ENCODE measurements at places on chromosomes 1 and 21. TPM values are rescaled to one million over a fixed set of nuclear protein-coding genes. Genes with fewer than 3 reads are reported as not detected.
A peak's percentile ranks its signal among the peaks of the same experiment; 100 is the strongest.

The KRTAP10-12 gene
- not detected for total RNA-seq

- peak; percentile 29 for DNase-seq
Measured at GRCh38 chr1:3714814-3715213, 37.4 kb upstream of the CCDC27 start.

The ZSCAN20 gene
- total RNA-seq = 5.8 TPM

The PDE9A gene
- 5.7 TPM for total RNA-seq

GRCh38 chr1:186435336-186435735 lies 25.6 kb downstream of the PDC start:
- DNase-seq = no peak

The TMEM81 gene
- total RNA-seq = 2.4 TPM

DNA sequence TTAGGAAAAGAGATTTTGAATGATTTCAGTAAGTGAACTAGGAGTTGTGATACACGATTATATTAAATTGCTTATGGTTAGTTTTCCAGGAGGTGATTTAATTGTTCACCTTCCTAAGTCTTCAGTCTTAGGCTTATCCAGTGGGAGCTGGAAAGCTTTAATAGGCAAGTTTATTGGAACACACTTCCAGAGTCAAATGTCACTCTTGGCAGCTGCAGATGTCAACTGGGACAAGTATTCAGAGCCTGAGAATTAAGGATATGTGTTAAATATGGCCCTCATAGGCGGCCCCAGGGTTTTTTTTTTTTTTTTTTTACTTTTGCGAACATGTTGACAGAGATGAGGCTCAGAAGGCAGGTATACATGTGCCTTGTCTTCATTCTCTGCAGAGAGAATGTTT lies 29.2 kb downstream of the UCK2 start:
- DNase-seq = no peak

GRCh38 chr1:51708911-51709760 lies 92.2 kb downstream of the OSBPL9 start:
- no peak for DNase-seq

The PAQR6 gene
- 2.0 TPM for total RNA-seq

DNA sequence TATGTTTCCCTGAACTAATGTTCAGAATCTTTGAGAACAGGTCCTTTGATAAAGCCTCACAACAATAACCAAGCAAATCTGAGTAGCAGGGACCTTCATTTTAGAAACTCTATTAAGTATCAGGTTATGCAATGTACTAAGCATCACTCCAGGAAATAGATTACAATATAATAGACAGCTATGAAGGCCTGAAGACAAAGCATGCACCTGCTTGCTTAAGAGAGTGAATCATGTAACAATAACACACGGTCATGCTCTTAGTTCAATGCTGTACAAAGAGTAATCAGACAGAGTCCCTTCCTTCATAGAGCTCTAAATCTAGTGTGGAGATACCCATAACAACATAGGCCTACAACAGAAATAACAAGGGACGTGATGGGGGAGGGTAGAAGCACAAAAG lies 8.1 kb upstream of the CMPK1 start:
- no peak for DNase-seq

The FAM151A gene
- 1.3 TPM for total RNA-seq

DNA sequence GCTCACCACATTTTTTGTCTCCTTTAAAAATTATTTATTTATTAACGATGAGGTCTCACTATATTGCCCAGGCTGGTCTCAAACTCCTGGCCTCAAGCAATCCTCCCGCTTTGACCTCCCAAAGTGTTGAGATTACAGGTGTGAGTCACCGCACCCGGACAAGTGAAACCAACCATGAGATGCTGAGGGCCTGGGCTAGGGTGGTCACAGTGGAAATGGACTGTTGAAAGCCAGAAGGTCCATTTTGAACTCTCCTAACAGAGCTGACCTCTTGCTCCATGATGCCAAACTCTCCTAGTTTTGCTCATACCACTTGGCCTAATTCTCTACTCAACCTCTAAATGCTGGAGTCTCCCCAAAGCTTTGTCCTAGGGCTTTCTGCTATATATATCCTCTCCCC lies 109.1 kb downstream of the SLC45A1 start:
- DNase-seq = no peak

The SH2D1B gene
- not detected for total RNA-seq

- no peak for DNase-seq
Measured at GRCh38 chr1:32138965-32139364, 31.1 kb downstream of the KPNA6 start.

DNA sequence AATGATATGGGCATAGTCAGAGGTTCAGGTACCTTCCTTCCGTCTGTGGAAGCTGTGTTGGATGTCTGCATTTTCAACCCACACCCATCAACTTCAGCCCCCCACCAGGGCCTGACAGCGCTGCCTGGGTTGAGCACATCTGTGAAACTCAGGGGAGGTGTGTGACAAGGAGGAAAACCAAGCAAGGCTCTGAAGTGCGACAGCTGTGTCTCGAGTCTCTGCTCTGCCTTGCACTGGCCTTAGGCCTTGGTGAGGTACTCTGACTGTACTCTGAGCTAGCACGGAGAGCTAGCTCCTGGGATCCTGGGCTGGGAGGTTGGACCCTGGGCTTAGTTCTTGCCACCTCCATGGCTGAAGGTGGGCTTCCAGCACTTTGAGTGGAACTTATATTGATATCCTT lies 9.1 kb downstream of the VANGL2 start:
- DNase-seq = no peak

DNA sequence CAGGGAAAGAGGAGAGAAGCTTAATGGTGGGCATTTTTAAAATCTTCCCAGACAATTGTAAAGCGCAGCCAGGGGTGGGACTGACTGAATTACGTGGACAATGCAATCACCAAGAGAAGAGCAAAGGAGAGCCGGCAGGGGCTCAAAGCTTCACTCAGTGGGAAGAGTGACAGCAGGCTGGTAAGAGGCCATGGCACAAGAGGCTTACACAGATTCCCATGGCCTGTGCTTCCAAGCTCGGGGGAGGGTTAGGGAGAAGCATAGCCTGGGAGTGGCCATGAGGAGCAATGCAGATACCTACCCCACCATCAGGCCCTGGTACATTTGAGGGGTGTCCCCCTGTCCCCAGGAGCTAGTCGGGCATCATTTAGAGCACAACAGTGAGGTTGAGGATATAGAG lies 27.1 kb upstream of the SEC16B start:
- DNase-seq = no peak

The DPT gene
- not detected for total RNA-seq

DNA sequence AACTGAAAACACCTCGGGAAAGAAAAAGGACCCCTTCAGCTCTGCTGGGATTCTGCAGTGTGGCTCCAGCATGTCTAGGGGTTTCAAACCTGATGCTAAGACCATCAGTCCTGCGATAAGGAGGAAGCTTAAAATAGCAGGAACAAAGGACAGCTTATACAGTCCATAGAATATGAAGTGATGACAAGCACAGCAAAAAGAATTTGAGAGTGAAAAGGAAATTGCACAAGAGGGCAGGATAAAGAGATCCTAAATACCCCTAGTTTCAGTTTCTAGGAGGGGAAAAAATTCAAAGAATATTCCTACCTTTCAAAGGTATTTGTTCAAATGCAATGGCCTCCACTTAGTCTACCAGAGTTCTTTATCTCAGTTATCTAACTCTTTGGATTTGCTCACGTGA lies 171.4 kb downstream of the TGFB2 start:
- DNase-seq = no peak

DNA sequence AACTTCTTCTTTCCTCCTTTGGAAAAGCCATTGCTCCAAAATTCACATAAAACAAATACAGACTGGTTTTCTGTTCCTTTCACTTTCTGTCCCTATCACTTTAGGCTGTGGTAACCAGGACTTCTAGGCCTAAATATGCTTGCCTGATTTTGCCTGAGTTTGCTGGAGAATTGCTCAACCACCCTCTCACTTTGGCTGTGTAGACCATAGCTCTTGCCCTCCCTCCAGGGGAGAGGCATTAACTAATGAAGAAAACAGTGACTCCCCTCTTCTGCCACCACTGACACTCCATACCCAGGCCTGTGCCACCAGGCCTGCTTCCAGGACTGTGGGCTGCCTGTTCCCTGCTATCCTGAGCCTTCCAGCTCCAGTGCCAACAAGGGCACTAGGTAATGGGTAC lies 163.5 kb downstream of the TOMM20 start:
- no peak for DNase-seq

- DNase-seq = no peak
Measured at GRCh38 chr1:225866981-225867380, 15.2 kb downstream of the TMEM63A start.

The ERICH3 gene
- total RNA-seq = not detected
